ENCODE measurements at places on chromosomes 6 and 20. TPM values are rescaled to one million over a fixed set of nuclear protein-coding genes. Genes with fewer than 3 reads are reported as not detected.

GRCh38 chr20:50799176-50799889, 4.5 kb downstream of the BCAS4 start:
- H3K4me3 ChIP-seq: no peak overlapping the region
- DNase-seq: no peak
- H3K27ac ChIP-seq: no peak overlapping the region
- no peaks in the 10 kb centered on the region for H3K27me3 ChIP-seq
- no peaks in the 10 kb centered on the region for H3K36me3 ChIP-seq

Gene GFRAL
- not detected for total RNA-seq

DNA sequence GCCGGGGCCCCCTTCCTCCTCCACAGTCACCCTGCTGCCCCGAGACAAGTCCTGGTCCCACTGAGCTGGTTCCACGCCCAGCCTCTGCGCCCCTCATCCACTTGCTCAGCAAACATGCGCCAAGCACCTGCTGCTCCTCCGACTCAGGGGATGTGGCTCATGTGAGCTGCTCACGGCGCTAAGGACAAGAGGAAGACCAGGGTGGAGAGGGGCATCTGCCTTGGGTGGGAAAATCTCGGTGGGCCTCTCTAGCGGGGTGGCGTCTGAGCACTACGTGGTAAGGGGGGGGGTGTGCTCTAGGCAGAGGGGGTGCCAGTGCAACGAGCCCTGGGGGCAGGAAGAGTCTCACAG, 4.5 kb downstream of the LAMA5 start:
- no peaks in the 10 kb centered on the region for H3K36me3 ChIP-seq
- no peaks in the 10 kb centered on the region for H3K27me3 ChIP-seq
- no peak overlapping the region for H3K4me3 ChIP-seq
- H3K4me1 ChIP-seq: peaks cover 56% of the 10 kb centered on the region
- H3K27ac ChIP-seq: no peak overlapping the region

Gene KCNB1
- 21.3 TPM for total RNA-seq

GRCh38 chr6:20564269-20564668, 30.0 kb downstream of the CDKAL1 start:
- H3K36me3 ChIP-seq: peaks cover 4% of the 10 kb centered on the region
- peaks cover 18% of the 10 kb centered on the region for H3K4me1 ChIP-seq
- H3K4me3 ChIP-seq: no peak overlapping the region
- H3K27ac ChIP-seq: no peak overlapping the region

Gene SCRT2
- total RNA-seq: not detected

DNA sequence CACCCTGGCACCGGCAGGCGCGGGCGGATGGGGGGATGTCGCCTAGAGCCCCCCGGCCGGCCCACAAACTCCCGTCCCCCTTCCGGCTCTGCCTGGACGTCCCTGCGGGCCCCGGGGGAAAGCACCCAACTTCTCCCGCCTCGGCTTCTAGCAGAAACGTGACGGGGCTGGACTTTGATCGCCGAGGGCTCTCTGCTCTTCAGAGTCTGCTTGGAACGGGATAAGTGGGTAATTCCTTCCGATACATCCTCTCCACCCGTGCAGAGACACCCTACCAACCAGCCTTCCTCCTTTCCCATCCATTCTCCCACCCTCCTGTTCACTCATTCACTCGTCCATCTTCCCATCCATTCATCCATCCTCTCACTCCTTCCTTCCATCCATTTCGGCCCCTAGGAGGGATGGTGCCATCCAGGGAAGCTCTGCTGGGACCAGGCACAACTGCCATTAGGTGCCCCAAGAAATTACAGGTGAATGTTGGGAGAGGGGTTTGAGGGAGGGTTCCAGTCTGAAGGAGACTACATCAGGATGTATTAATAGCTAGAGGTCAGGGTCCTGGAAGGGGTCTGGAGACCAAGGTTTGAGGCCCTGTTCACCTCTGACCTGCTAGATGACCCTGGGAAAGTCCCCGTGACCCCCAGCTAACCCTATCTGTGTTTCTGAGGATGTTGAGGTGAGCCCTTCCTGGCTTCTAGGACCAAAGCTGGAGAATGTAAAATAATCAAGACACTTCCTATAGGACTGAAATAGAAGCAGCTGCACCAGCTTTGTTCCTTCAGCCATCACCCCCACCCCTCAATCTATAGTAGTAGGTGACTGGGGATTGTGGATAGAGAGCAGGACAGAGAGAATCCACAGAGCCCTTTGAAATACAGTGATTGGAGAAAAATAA, 538 bp downstream of the TTLL9 start:
- H3K36me3 ChIP-seq: no peaks in the 10 kb centered on the region
- no peak for DNase-seq
- peak overlapping the region; percentile 63 for H3K27ac ChIP-seq

DNA sequence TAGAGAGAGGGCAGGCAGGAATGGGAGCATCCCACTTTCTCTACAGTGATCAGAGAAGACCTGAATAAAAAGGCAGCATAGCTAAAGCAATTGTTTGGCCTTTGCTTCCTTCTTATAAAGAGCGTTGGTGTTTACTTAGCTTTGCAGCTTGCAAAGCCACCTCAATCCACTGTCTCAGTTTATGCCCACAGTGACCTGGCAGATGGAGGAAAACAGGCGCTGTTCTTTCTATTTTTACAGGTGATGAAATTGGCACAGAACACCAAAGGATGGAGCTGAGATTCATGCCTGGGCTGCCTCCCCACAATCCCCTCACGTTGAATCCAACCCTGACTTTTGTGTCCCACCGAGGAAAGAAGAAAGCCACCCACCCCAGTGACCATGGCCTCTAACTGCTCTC, 130.5 kb downstream of the TTLL2 start:
- no peaks in the 10 kb centered on the region for H3K36me3 ChIP-seq
- DNase-seq: peak; percentile 44
- no peak overlapping the region for H3K4me3 ChIP-seq
- no peaks in the 10 kb centered on the region for H3K4me1 ChIP-seq

- H3K36me3 ChIP-seq: peaks cover 40% of the 10 kb centered on the region
- no peak overlapping the region for H3K27ac ChIP-seq
- no peaks in the 10 kb centered on the region for H3K27me3 ChIP-seq
- no peak overlapping the region for H3K4me3 ChIP-seq
- no peak for DNase-seq
Measured at GRCh38 chr20:38092915-38093314, 59.4 kb downstream of the RPRD1B start.

Gene CUL9
- 39.5 TPM for total RNA-seq

DNA sequence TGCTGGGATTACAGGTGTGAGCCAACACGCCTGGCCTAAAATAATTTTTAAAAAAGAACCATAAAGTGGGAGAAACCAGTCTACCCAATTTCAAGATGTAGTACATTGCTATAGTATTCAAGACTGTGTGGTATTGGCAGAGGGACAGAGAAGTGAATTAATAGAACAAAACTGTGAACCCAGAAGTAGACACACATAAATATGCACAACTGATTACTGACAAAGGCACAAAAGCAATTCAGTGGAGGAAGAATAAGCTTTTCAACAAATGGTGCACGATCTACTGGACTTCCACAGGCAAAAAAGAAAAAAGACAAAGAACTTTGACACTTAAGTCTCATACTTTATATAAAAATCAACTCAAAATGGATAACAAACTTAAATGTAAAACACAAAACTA, 15.5 kb downstream of the ZBTB2 start:
- H3K27me3 ChIP-seq: no peaks in the 10 kb centered on the region
- H3K4me3 ChIP-seq: no peak overlapping the region
- peaks cover 61% of the 10 kb centered on the region for H3K4me1 ChIP-seq
- H3K27ac ChIP-seq: peak overlapping the region; percentile 40

DNA sequence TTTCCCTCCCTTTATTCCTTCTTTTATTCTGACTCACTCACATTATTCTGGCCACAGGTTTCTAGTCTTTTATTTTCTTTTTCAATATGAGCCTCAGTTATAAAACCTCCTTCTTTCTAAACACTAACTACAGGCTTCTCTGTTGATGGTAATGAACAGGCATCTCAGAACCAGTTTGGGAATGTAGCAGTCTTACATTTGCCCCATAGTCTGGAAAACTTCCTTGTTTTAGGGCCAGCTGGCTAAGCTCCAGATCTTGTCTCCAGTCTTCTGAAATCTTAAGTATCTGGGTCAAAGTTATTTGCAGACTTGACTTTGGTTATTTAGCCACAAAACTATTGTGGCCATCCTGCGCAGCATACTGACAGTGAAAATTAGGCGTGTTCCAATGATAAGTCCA, 97.0 kb upstream of the MAN1A1 start:
- DNase-seq: no peak
- H3K4me1 ChIP-seq: peaks cover 14% of the 10 kb centered on the region
- no peak overlapping the region for H3K4me3 ChIP-seq

Gene MICB
- 13.8 TPM for total RNA-seq

Gene CYP39A1
- not detected for total RNA-seq

- DNase-seq: peak; percentile 57
- H3K36me3 ChIP-seq: peaks cover 15% of the 10 kb centered on the region
- no peaks in the 10 kb centered on the region for H3K4me1 ChIP-seq
- no peak overlapping the region for H3K4me3 ChIP-seq
- no peak overlapping the region for H3K27ac ChIP-seq
- no peaks in the 10 kb centered on the region for H3K27me3 ChIP-seq
Measured at GRCh38 chr20:4697189-4697830, 24.4 kb upstream of the PRND start.

DNA sequence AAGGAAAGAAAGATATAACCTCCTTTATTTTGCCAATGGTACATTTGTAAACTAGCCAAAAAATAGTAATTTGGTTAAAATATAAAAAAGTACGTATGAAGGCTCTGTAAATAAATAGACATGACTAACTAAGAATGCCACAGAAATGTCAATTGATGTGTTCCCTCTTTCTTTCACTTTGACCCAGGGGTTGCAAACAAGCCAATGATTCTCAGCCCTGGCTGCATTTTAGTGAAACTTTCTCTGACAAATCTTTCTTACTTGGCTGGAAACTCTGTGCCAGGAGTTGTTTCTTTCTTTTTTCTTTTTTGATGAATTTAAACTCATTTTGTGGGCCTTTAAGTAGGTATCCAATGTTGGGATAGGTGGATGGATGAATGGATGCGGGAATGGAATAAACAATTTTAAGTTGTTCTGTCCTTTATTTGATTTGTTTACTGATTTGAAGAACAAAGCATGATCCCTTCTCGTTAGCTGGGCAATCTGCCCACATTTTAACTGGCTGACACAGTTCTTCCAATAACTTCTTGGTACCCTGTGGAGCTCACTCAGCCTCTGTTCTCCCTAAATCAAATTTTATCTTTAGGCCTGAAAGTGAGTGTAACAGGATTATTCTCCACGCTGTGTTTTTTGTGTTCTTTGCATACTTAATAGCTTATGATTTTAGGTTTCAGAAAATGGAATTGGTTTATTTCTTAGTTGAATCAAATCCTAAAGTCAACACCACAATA, 58.6 kb upstream of the GCLC start:
- peaks cover 7% of the 10 kb centered on the region for H3K4me1 ChIP-seq
- no peaks in the 10 kb centered on the region for H3K36me3 ChIP-seq
- no peak for DNase-seq
- H3K4me3 ChIP-seq: no peak overlapping the region

All from osteocyte (in vitro differentiated cells).